ENCODE measurements at places on chromosomes 16 and 17.

- peak; percentile 65 for DNase-seq
Observed at GRCh38 chr17:73092523-73093135, at the start of gene SLC39A11. SLC39A11 (minus strand) TSS chr17:73092688; CDS start chr17:73088764, 3,924 bp downstream.

DNA sequence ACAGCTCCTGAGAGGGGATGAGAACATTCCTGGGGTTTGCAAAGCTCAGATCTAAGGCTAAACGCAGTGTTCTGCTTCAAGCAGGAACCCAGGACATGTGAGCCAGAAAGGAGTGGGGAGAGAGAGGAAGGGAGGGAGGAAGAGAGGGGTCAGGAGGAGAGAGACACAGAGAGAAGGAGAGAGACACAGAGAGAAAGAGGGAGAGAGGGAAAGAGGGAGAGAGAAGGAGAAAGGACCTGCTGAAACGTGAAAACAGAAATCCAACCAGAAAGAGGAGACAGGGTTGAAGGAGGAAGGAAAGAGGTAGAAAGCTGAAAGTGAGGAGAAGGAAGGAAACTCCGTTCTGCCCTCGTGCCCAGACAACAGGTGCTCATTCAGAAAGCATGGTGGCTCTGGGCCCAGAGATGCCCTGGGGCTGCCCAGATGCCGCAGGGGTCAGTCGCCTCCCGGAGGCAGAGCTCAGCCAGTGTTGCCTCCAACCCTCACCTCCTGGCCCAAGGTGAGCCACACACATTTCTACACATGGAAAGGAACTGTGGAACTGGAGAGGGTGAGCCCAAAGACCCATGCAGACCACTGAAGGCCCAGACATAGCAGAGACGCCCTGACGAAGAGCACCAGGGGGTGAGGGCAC, 49.0 kb upstream of the ENPP7 start:
- DNase-seq = no peak

GRCh38 chr16:48526058-48526957, 83.7 kb downstream of the N4BP1 start:
- peak; percentile 32 for DNase-seq

- no peak for DNase-seq
Observed at GRCh38 chr17:29615492-29616299, 7.0 kb downstream of the CORO6 start.
